ENCODE measurements at places on chromosomes 12 and 14.

DNA sequence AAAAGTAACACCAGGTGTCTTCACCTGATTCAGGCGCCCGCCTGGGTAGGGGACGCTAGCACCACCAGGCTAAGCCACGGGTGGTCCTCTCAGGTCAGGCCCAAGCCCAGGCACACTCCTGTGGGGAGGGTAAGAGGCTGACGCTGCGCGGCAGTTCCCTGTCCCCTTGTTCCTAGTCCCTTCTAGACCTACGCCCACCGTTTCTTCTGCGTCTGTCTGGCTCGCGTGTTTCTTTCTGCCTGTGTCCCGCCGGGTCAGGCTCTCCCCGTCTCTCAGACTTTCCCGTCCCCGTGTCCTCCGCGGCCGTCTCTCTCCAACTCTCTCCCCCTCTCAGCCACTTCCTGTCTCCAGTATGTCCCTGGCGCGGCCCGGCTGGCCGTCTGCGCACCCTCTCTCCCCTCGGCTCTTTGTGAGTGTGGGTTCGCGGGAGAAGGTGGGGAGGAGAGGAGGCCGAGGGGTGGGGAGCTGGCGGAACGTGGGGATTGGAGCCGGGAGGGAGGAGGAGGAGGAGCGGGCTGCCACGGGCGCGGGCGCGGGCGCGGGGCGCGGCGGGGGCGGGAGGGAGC lies 3.1 kb upstream of the TNS2 start:
- DNase-seq, result no peak

DNA sequence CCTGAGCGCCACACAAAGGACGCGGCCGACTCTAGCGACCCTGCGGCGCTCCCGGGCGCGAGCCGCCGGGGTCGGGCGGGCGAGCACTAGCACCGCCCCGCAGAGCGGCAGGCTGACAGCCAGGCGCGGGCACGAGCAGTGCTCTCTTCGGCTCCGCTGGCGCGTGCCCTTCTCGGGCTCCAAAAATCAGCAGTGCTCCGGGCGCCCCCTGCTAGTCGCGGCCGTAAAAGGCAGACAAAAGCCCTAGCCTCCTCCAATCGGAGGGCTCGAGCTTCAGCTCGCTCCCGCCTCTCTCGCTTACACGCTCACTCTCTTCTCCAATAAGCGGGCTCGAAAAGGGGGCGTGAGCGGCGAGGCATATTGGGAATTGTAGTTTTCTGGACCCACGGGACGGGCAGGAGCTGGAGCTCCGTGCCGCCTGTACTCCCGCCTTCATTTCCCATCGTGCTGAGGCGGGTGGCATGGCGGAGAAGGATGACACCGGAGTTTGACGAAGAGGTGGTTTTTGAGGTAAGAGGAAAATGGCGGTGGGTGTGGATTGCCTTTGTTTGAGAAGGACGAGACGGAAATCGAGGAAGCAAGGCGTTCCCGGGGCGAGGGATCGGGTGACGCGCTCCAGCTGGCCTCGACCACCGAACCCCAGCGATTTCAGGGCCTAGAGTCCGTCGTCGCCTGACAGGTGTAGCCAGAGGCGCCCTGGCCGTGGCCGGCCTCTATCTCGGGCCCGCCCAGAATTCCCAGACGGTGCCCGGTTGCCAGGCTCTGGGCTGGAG lies at the start of the genes FGD6 and VEZT:
Gene FGD6, minus strand, starts transcription at position 91 of the 773 bp plus-strand sequence. CDS start 227 bp downstream, outside the sequence.
Gene VEZT, plus strand, starts transcription at position 431 of the 773 bp plus-strand sequence. Its CDS starts 44 bp downstream, at position 475.
- peak; percentile 99 for DNase-seq

DNA sequence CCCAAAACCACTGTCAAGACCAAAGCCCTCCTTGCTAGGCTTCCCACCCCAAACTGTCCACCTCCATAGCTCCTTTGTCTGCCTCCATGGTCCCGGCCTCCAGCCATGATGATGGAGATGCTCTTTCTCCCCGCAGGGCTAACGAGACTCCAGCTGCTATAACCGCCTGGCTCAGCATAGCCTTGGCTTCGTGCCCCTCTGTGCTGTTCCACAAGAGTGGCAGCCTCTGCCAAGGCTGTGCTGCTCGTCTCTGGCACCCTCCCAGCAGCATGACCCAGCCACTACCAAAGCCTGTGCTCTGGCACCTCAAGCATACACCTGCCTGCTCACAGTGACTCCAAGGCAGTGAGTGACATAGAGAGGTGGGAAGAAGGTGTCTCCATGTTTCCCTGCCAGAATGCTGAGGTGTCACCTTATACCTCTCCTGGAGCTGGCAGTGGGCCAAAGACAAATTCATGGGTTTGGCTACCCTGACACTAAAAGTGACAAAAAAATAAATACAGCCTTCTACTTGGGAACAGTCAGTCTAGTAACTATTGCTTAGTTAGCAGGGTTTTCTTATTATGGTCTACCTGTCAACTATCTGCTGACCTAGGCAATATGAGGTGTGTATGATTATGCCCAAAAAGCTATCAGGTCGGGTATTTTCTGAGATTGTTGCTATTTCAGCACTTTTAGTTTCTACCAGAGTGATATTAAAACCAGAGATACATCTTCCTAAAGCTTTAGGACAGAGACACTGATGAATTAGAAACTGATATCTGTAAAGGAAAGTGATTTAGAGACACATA lies 16.1 kb upstream of the KRT73 start:
- DNase-seq, result peak; percentile 82

- no peak for DNase-seq
Measured at GRCh38 chr12:41496009-41496408, 307.9 kb downstream of the PDZRN4 start.

- DNase-seq, result no peak
Measured at GRCh38 chr14:52076334-52076733, 7.5 kb upstream of the NID2 start.

GRCh38 chr14:79967001-79967400 lies 244.3 kb downstream of the DIO2 start:
- no peak for DNase-seq

GRCh38 chr12:66629138-66629870 lies 49.6 kb downstream of the GRIP1 start:
- no peak for DNase-seq

- DNase-seq, result no peak
Measured at GRCh38 chr12:2053691-2054090, 904 bp downstream of the CACNA1C start.

DNA sequence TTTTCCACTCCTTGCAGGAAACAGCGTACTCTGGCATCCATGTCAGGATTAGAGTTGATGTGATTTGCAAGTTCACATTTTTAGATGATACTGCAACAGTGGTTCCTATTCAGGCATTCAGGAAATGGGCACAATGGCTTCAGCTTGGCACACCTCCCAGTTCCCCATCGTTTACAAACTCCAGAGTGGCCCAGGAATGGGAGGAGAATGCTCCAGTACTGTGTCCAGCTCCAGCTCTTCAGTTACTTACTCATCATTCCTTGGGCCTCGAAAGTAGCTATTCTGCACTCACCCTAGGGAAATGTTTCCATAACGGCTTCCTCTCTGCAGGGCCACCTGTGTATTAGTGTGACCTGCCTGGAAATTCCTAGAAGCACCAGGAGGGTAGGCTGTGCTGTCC lies 239.7 kb upstream of the RGS6 start:
- no peak for DNase-seq

GRCh38 chr12:84508851-84509260 lies 403.7 kb downstream of the SLC6A15 start:
- DNase-seq, result peak; percentile 77

DNA sequence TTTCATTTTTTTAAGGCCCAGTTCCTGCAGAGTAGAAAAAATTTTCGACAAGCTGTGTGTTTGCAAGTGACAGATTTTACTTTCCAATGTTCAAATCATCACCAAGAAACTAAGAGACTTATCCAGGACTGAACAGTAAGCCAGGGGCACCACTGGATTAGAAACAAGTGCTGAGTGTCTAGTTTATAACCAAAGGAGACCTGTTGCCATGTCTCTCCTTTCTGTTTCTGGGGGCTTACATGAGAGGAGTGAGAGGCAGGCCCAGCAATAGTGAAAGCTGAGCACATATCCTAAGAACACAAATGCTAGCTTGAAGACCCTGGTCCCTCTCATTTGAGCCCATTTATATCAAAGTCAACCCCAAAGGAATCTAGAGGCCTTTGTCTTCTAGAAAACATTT lies 2.9 kb downstream of the IFNG start:
- DNase-seq, result no peak

DNA sequence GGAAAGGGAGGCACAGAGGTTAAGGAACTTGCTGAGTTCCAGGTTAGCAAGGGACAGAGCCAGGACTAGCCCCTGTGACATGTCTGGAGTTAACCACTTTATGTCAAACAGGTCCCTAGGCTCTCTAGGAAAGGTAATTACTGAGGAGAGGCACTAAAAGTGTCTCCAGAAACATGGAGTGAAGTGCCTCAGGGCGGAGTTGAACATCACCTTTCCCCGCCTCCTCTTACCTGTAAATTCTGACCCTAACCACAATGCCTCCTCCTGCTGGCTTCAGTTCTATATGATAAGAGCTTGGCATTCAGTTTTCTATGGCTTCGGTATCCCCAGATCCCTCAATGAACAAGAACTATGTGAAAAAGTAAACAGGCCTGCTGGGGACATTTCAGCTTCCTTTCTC lies 18.1 kb downstream of the RPH3A start:
- DNase-seq, result no peak

- no peak for DNase-seq
Measured at GRCh38 chr14:103721334-103722120, 5.9 kb downstream of the ZFYVE21 start.

GRCh38 chr14:105701456-105702274 lies 175.3 kb downstream of the TMEM121 start:
- DNase-seq, result no peak

GRCh38 chr14:35932659-35933159 lies 106.6 kb downstream of the BRMS1L start:
- DNase-seq, result no peak

- no peak for DNase-seq
Measured at GRCh38 chr12:132390287-132391076, 61.1 kb upstream of the GALNT9 start.

- DNase-seq, result no peak
Measured at GRCh38 chr12:12510551-12510950, 52.1 kb downstream of the DUSP16 start.

DNA sequence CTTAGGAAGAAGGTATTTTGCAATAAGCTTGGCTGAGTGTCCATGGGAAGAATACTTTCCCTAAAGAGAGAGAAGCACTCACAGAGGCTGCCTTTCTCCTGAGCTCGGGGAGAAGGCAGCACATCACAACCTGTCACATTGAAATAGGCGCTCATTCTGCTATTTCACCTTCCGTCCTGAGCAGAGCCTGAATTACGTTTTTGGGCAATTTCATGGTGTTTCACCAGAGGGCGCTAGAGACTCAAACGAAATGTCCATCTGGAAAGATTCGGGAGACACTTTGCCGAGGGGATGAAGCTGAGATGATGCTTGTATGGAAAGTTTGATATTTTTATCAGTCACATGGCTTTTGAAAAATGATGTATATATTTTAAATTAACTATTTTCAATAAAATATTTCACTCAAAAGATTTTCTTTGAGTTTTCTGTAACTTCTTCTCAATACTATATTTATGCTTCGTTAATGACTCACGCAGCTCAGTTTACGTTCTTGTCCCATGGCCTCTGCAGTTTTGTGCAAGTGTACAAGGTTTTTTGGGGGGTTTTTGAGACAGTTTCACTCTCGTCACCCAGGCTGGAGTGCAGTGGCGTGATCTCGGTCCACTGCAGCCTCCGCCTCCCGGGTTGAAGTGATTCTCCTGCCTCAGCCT lies 17.4 kb upstream of the B4GALNT3 start:
- DNase-seq, result peak; percentile 14

GRCh38 chr12:62767496-62767895 lies 167.5 kb downstream of the PPM1H start:
- no peak for DNase-seq

DNA sequence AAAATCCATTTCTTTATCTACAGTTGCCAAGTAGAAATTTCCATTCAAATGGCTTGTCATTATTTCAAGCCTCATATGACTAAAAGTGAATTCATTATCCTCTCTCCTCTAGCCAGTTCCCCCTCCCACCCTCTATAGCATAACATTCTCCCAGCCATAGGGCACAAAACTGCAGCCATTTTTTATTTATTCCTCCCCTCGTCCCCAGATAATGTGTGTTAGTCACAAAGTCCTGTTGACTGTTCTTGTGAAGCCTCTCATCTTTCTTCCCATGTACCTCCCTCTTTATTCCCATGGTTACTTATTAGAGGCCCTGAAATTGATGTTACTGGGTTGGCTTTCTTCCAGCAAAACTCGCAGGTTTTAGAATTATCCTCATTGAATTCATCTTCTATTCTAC lies 13.2 kb downstream of the RTN1 start:
- no peak for DNase-seq

DNA sequence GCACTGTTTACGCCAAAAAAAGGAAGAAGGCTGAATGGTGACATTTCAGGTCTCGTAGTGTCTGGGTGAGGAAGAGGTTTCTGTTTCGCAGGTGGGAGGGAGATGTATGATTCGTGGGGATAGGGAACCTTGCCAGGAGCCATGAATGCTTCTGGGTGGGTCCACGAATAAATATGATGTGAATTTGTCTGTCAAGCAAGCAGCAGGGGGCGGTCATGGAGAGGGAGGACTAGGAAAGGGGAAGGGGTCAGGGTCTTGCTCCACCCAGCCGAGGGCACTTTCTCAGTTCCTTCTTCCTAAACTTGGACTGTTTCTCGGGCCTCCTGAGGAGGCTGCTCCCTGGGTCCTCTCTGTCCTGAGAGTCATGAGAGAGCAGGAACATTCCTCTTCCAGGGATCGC lies 72.5 kb downstream of the LGMN start:
- DNase-seq, result no peak

DNA sequence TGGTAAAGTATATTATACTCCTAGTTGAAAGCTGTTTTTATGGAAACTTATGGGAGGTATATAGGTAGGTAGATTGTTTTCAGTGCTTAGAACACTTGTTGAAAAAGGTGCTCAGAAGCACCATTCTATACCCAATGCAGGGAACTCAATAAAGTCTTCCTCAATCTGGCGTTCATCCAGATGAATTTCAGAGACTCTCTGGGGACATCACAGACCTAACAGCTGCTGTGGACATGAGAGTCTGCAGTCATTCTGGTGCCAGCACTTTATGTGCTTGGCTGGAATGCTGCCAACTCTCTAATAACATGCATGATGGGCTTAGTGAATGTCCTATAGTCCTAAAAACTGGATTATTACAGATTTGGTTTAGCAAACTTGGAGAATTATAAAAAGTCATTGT lies 115.9 kb downstream of the NTN4 start:
- DNase-seq, result peak; percentile 94

DNA sequence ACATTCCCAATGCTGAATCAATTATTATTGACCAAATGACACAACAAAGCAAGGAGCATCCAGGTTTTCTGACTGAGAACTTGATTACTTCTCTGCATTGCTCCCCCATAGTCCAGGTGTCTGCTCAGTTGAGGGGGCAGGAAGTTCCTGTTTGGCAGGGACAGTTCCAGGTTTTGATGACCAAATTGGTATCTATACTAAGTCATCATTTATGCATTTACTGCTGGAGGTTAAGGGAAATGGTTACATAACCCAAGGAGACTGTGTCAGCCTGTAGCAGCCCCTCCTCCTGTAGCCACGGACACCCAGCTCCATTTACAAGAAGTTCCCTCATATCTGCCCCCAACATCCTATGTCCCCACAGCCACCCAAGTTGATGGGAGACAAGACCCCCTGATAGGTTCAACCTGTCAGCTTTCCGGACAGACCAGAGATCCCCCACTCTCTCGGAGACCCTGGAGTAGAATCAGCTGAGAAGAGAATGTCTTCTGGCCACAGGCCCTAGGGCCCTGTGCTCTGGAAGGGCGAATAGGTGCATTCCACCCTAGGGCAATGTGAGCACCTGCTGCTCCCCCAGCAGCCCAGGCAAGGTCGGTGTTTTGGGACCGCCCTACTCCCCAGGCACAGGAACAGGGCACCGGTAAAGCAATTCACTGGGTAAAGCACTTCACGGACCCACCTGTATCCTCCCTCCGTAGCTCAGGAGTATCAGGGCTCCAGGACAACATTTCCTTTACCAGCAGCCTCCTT lies 23.6 kb downstream of the IRF2BPL start:
- DNase-seq, result no peak
